ENCODE measurements at places on chromosomes 1 and 21.

- no peak for DNase-seq
These were observed 16.5 kb upstream of the CFHR5 start for GRCh38 chr1:196960854-196961253.

- DNase-seq: no peak
These were observed 2.2 kb downstream of the COPA start for GRCh38 chr1:160340866-160341265.

GRCh38 chr1:243748227-243748626, 101.8 kb downstream of the AKT3 start:
- DNase-seq: no peak

GRCh38 chr1:218464871-218465270, 119.7 kb downstream of the TGFB2 start:
- DNase-seq: no peak

- no peak for DNase-seq
These were observed 5.9 kb downstream of the OR6K2 start for GRCh38 chr1:158694596-158694995.

- DNase-seq: peak; percentile 65
These were observed 51.7 kb downstream of the S1PR1 start for GRCh38 chr1:101288491-101288944.

- DNase-seq: no peak
These were observed 466.2 kb upstream of the NR5A2 start for GRCh38 chr1:199561334-199561733.

- no peak for DNase-seq
These were observed 77.6 kb upstream of the SYT6 start for GRCh38 chr1:114231301-114231700.

GRCh38 chr1:153520818-153521476, 14.8 kb downstream of the S100A6 start:
- DNase-seq: no peak

GRCh38 chr1:51464828-51465227, 54.2 kb downstream of the EPS15 start:
- no peak for DNase-seq

DNA sequence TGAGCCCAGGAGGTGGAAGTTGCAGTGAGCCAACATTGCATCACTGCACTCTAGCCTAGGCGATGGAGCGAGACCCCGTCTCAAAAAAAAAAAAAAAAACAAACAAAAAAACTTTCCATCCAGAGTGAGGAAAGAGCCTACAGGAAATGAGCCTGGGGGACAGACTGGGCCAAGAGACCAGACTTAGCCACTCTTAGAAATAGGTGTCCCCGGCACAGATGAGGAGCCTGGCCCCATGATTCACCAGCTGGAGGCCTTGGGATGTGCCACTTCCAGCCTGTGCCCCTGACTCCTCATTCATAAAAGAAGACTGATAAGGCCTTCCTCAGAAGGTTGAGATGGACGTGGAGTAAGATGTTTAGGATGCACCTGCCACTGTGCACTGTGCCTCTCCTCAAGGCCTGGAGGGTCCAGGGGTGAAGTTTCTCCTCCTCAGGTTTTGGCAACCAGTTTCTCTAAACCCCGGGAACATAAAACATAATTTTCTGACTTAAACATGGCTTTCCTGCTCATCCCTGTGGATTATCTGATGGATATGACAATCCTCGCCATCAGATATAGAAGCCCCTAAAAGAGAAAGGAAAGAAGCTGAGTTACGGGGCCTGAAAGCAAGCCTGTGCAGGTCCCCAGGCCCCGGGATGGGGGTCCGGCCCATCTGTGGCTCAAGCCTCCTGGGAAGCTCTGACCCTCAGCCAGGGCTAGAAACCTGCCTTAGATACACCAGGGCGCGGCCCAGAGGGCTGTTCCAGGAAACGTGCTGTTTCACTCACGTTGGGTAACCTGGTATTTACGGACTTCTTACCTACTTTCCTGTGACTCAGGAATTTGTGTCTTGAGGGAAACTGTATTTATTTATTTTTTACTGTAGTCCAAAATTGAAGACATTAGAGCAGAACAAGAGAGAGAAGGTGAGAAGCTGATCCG, 26.0 kb downstream of the MX1 start:
- no peak for DNase-seq

- DNase-seq: no peak
These were observed 72.2 kb upstream of the LYST start for GRCh38 chr1:235938709-235939479.

DNA sequence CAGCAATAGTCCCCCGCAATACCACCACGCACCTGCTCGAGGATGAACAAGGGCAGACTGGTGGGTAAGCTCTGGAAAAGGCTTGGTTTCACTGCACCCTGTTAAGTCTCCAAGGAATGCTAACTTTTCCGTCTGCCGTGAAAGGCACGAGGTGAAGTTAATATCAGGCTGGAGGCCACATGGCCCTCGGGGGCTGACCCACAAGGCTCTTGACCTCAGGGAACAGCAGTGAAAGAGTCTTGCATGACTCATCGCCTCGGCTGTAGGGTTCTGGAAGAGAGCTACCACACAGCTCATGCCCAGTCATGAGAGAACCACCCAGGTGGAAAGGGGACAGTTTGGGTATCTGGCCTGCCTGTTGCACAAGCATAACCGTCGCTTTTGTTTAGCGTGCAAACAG, 24.7 kb downstream of the SCCPDH start:
- DNase-seq: no peak

GRCh38 chr1:41739061-41739955, 179.4 kb downstream of the HIVEP3 start:
- peak; percentile 89 for DNase-seq

GRCh38 chr1:67609577-67610341, 75.2 kb upstream of the GADD45A start:
- no peak for DNase-seq

DNA sequence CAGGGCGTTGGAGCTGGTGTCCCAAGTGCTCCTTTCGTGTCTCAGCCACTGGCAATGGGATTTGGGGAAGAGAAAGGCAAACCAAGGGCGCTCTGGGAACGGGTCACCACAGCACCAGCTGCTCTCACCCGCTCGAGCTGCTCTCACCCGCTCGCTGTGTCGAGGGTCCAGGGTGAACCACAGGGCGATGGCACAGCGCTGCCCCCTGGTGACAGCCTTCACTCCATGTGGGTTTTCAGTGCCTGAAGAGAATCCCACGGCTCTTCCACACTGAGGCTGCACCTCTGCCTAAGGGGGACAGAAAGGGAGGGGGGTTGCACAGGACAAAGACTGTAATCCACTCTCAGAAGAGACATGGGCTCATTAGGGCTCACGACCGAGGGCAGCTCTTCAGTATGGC, 7.1 kb upstream of the CLDN19 start:
- peak; percentile 49 for DNase-seq

- no peak for DNase-seq
These were observed 467.6 kb downstream of the RWDD3 start for GRCh38 chr1:95701450-95702173.

GRCh38 chr1:118767971-118768370, 220.2 kb downstream of the TBX15 start:
- no peak for DNase-seq

DNA sequence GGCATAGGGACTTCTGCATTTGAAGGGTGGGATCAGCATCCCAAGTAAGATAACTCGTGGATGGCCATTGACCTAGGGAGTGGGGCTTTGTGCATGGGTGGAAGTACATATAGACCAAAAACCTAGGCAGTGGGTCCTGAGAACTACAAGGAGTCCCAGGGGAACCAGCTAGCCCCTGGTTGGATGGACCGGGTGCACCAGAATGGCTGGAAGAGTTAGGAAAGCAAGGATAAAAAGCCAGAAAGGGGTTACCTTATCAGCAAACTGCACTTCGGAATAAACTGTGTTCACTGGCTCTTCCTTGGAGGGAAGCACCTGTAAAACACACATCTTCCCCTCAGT, 26.6 kb upstream of the SLAMF6 start:
- DNase-seq: no peak

DNA sequence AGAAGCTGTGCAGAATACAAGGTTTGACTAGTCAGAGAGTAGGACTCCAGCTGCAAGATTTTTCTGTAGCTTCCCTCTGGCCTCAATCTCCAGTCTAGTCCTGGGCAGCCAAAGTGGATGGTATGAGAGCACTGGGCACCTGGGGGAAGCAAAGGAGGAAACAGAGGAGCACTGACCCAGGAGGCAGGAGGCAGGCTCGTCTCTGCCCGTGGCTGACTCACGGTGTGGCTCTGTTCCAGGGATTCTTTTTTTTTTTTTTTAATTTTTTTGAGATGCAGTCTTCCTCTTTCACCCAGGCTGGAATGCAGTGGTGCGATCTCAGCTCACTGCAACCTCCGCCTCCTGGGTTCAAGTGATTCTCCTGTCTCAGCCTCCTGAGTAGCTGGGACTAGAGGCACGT, 4.1 kb upstream of the NPPB start:
- DNase-seq: no peak

GRCh38 chr1:46005594-46005993, 126.8 kb downstream of the PIK3R3 start:
- DNase-seq: no peak

- DNase-seq: peak; percentile 81
These were observed 11.7 kb upstream of the BNIPL start for GRCh38 chr1:151024540-151025146.

DNA sequence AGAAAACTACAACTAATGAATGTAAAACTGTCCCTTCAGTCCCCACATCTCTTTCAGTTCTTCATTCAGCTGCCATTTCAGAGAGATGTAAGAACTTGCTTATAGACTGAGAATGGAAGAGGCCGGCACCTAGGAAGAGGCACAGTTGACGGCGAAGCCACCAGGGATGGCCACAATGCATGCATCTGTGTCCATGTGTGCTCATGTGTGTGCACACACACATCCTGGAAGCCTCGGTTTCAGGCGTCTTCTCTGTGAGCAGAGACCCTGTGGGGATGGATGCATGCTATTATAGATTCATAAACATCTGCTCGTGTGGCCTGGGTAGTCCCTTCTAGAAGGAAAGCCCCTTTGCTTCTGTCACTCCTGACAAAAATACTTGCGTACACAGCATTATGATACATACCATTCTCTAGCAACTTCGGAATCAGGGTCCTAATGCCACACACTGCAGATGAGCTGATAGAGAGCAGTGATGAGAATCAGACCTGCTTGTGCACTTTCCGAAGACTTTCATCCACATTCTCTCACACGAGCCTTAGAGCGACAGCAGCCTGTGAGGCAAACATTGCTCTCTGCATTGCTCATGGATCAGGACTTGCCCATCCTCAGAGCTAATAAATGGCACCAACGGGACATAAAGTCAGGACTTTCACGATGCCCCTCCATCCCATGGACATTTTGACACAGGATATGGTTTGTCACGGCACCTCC, 12.4 kb upstream of the GPR61 start:
- no peak for DNase-seq

- no peak for DNase-seq
These were observed 182.8 kb downstream of the PSMG1 start for GRCh38 chr21:39000496-39000895.

DNA sequence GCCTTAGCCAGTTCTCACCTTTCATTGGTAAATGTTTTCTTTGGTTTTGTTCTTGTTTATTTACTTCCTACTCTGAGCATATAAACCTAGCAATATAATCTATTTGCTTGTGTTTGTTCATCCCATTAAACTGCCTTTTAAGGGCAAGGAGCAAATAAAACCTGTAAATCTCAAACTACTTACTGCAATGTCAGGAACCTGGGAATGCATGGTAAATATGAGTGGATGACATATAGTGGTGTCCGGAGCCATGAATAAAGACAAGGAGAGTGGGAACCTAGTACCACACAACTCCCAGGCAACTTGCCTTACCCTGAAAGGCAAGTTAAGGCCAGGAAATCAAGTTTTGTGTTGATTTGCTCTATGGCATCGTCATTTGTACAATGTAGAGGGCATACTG, 1133.7 kb upstream of the NCAM2 start:
- DNase-seq: no peak

- DNase-seq: no peak
These were observed 35.3 kb downstream of the FCRL5 start for GRCh38 chr1:157517016-157517415.

- no peak for DNase-seq
These were observed 130.7 kb downstream of the SIPA1L2 start for GRCh38 chr1:232499188-232499587.

DNA sequence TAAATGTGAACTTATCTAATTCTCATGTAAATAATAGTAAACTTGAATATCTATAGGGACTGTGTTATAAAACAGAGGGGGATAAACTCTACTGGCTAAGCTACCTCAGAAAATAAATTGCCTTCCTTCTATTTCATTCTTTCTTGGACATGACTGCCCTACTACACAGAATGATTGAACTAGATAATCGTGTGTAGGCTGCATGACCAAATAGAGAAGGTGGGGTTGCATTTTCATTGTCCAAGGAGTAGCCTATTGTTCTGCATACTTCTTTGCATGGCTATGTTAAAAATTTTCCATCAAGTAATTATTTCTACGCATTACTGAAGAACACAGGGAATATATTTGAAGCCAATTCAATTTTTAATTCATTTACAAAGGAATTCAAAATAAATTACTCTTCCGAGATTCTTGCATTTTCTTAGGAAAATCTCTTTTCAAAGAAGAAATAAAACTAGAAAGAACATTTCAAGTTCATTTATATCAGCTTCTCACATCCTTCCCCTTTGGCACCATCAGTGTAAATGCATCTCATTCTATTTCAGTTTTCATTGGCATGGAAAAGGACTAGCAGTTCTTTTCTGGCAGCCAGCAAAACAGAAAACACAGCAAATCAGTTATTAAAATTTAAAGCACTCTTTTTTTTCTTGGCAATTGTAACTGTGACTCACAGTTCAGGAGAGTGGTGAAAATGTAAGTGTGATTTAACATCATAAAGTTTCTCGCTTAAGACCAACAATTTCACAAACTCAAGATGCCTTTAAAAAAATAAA, 714.7 kb downstream of the NCAM2 start:
- DNase-seq: no peak

GRCh38 chr1:58768971-58769808, 14.7 kb downstream of the JUN start:
- DNase-seq: peak; percentile 47

DNA sequence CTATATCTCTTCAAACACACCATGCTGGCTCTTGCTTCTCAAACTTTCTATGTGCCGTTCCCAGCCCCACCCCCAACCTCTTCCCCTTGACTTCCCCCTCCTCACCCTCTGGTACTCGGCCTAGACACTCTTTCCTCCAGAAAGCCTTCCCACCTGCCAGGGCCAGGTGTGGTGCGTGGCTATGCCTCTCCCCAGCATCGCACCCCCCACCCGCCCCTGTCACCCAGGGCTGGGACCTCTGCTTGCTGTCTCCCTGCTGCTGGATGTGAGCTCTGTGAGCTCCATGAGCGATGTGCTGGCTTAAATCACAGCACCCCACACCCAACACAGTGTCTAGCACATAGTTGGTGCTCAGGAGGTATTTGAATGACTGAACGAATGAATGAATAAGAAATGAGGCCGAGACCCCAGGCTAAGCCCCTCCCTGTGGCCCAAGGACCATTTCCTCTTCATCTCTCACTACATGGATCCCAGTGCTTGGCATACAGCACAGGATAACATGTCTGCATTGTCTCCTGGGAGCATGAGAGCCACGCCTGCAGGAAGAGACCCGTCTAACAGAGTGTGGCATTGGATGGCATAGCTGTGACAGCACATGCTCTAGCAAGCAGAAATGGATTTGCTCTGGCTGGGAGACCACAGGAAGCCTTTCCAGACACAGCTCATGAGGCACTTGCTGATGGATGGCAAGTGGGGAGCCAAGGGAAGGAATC, 19.7 kb downstream of the TNNT2 start:
- DNase-seq: no peak

GRCh38 chr1:202192770-202193613, 607 bp upstream of the LGR6 start:
- DNase-seq: peak; percentile 59

- DNase-seq: no peak
These were observed 348.8 kb downstream of the PTBP2 start for GRCh38 chr1:97070376-97070775.

GRCh38 chr1:56553046-56553445, 26.3 kb downstream of the PLPP3 start:
- no peak for DNase-seq

- no peak for DNase-seq
These were observed 53.9 kb downstream of the GALNT2 start for GRCh38 chr1:230120921-230121381.

Measured in activated naive CD4-positive, alpha-beta T cell treated with Interleukin-2 at 50 U/mL for 16 hours (primary cell).